ENCODE measurements at places on chromosomes 3 and 15. TPM values are rescaled to one million over a fixed set of nuclear protein-coding genes. Genes with fewer than 3 reads are reported as not detected.
A peak's percentile ranks its signal among the peaks of the same experiment; 100 is the strongest.

GRCh38 chr15:85730001-85730820 lies 64.5 kb downstream of the KLHL25 start:
- DNase-seq = no peak
- peak overlapping the region; percentile 51 for H3K27ac ChIP-seq
- H3K27me3 ChIP-seq = no peaks in the 10 kb centered on the region
- H3K4me3 ChIP-seq = no peak overlapping the region

DNA sequence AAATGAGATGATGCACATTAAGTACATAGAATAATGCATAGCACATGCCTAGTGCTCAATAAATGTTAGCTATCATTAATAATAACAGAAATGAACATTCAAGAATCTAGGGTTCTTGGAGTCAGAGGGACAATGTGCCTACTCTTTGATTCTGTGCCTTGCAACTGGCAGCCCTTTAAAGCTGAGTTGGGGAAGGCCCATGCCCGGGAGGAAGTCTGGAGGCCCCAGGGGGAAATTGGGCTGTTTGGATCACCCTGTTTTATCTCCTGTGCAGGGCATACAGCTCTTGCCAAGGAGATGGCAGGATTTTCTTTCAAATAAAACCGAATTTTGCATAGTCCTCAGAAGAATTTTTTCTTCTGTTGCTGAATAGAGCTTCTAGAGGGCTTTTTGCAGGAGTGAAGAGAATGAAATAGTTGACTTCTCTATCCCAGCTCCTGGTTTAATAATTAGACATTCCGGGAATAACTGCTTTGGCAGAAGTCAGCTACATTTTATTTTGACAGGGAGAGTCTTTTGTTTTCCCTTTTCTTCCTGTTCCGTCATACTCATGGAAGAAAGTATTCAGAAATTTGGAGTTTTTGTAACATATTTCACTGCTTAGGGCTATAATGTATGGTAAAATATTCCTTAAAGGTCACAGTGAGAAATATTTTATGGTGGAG lies 18.0 kb upstream of the KCNAB1 start:
- no peak overlapping the region for H3K27ac ChIP-seq
- DNase-seq = no peak
- H3K4me1 ChIP-seq = peaks cover 5% of the 10 kb centered on the region
- peaks cover 1% of the 10 kb centered on the region for H3K36me3 ChIP-seq

- no peaks in the 10 kb centered on the region for H3K36me3 ChIP-seq
- H3K4me1 ChIP-seq = no peaks in the 10 kb centered on the region
- peaks cover 40% of the 10 kb centered on the region for H3K27me3 ChIP-seq
- H3K4me3 ChIP-seq = no peak overlapping the region
- no peak overlapping the region for H3K27ac ChIP-seq
Measured at GRCh38 chr15:71232411-71232810, 117.1 kb downstream of the THSD4 start.

- H3K27me3 ChIP-seq = no peaks in the 10 kb centered on the region
- no peak overlapping the region for H3K4me3 ChIP-seq
- peaks cover 1% of the 10 kb centered on the region for H3K36me3 ChIP-seq
- H3K4me1 ChIP-seq = no peaks in the 10 kb centered on the region
Measured at GRCh38 chr3:43369404-43370292, 83.3 kb downstream of the SNRK start.

DNA sequence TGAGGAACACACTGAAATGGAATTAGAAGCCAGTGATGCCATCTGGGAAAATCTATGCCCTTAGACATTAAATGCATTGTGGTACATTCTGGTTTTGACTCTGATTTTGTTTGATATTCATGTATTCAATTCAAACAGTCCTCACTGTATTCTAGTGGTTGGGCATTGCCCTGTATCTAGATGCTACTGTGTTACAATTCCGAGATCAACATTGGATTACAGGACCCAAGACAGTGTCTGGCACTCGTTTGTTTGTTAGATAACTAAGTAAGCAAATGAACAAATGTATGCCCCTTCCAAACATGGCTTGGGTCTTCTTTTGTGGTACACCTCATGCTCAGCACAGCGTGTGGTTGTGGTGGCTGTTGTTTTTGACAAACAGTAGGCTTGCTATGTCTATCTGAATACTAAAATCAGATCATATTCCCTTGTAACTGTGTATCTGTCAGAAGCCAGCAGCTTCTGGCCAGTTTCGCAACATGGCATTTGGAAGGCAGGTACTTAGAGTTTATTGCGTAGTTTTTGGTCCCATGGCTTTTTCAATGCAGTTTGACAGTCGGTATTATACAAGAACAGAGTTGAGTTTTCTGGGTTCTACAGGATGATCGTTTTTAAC lies 5.7 kb downstream of the FILIP1L start:
- H3K36me3 ChIP-seq = no peaks in the 10 kb centered on the region
- DNase-seq = no peak
- no peak overlapping the region for H3K27ac ChIP-seq
- no peaks in the 10 kb centered on the region for H3K27me3 ChIP-seq
- H3K4me1 ChIP-seq = peaks cover 50% of the 10 kb centered on the region

DNA sequence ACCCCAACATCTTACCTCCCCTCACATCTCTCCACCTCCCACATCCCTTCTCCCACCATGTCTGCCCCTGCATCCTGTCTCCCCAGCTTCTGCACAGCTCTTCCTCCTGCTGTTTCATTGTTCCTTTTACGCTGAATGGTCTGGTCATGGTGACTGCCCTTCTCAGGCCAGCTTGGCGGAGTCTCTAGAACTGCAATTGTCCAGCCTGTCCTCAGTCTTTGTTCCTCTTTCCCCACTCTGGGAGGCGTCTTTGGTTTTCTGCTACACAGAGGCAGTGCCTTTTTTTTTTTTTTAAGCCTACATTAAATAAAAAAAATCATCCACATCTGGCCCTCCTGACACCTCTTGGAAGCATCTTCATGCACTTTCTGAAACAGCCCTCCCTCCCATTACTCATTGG lies 49.1 kb upstream of the SEC22A start:
- H3K36me3 ChIP-seq = peaks cover 12% of the 10 kb centered on the region
- H3K4me3 ChIP-seq = no peak overlapping the region
- peak overlapping the region; percentile 47 for H3K27ac ChIP-seq
- H3K27me3 ChIP-seq = no peaks in the 10 kb centered on the region
- DNase-seq = no peak

GRCh38 chr15:40995656-40996055 lies 42.4 kb downstream of the CHAC1 start:
- H3K36me3 ChIP-seq = peaks cover 22% of the 10 kb centered on the region
- DNase-seq = no peak
- H3K4me3 ChIP-seq = no peak overlapping the region

GRCh38 chr3:3194861-3195260 lies 15.4 kb upstream of the CRBN start:
- H3K27ac ChIP-seq = no peak overlapping the region
- H3K4me1 ChIP-seq = peaks cover 7% of the 10 kb centered on the region
- H3K4me3 ChIP-seq = no peak overlapping the region

GRCh38 chr3:121969631-121970030 lies 52.4 kb downstream of the ILDR1 start:
- peaks cover 6% of the 10 kb centered on the region for H3K36me3 ChIP-seq
- no peak overlapping the region for H3K27ac ChIP-seq
- DNase-seq = no peak

DNA sequence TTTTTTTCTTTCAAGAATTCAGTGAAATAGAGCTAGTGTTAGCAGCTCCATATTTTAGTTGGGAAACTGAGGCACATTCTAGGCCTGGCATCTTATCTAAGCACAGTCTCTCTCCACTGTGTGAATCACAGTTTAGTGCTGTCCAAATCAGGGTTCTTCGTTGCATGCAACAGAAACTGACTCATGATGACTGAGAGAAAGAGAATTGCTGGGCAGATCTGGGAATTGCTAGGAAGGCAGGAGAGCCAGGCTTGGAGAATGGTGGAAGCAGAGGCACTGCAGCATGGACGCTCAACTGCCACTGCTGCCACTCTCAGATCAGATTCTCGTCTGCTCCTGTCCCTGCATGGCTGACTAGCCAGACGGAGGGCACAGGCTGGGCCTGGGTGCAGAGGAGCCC lies 40.7 kb upstream of the CHST2 start:
- no peaks in the 10 kb centered on the region for H3K36me3 ChIP-seq
- H3K4me1 ChIP-seq = no peaks in the 10 kb centered on the region
- no peak overlapping the region for H3K27ac ChIP-seq

DNA sequence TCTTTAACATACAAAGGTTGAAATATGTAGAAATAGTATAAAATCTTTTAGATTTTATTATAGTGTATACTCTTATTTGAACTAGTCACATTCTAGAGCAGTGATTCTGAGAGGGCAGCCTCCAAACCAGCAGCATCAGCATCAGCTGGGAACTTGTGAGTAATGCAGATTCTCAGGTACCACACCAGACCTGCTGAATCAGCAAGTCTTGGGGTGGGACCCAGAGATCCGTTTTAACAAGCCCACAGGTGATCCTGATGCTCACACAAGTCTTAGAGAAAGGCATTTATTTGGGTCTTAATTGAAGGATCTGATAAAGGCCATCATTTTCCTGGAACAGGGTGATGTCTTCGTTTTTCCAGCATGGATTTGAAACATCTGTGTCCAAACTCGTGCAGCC lies 159.0 kb upstream of the NUDT16 start:
- H3K36me3 ChIP-seq = no peaks in the 10 kb centered on the region
- H3K4me3 ChIP-seq = no peak overlapping the region
- H3K4me1 ChIP-seq = no peaks in the 10 kb centered on the region
- H3K27ac ChIP-seq = no peak overlapping the region
- DNase-seq = no peak
- no peaks in the 10 kb centered on the region for H3K27me3 ChIP-seq

GRCh38 chr3:102094506-102094905 lies 245.2 kb downstream of the NFKBIZ start:
- peaks cover 4% of the 10 kb centered on the region for H3K4me1 ChIP-seq
- H3K4me3 ChIP-seq = no peak overlapping the region
- no peak overlapping the region for H3K27ac ChIP-seq
- H3K27me3 ChIP-seq = no peaks in the 10 kb centered on the region
- no peak for DNase-seq
- no peaks in the 10 kb centered on the region for H3K36me3 ChIP-seq

GRCh38 chr15:63499611-63500010 lies 4.8 kb upstream of the USP3 start:
- H3K4me1 ChIP-seq = peaks cover 27% of the 10 kb centered on the region
- no peak overlapping the region for H3K27ac ChIP-seq
- no peak overlapping the region for H3K4me3 ChIP-seq
- H3K27me3 ChIP-seq = peaks cover 15% of the 10 kb centered on the region
- H3K36me3 ChIP-seq = no peaks in the 10 kb centered on the region
- no peak for DNase-seq

GRCh38 chr3:36866368-36866767 lies 78.5 kb downstream of the TRANK1 start:
- H3K36me3 ChIP-seq = no peaks in the 10 kb centered on the region
- no peak overlapping the region for H3K27ac ChIP-seq
- DNase-seq = no peak
- H3K4me3 ChIP-seq = no peak overlapping the region

- no peak for DNase-seq
- H3K4me3 ChIP-seq = no peak overlapping the region
- H3K4me1 ChIP-seq = no peaks in the 10 kb centered on the region
- H3K27me3 ChIP-seq = no peaks in the 10 kb centered on the region
- H3K27ac ChIP-seq = no peak overlapping the region
Measured at GRCh38 chr3:64140651-64141050, 84.6 kb downstream of the PRICKLE2 start.

GRCh38 chr15:84736375-84736774 lies 12.0 kb upstream of the ZNF592 start:
- H3K4me1 ChIP-seq = peaks cover 27% of the 10 kb centered on the region
- H3K4me3 ChIP-seq = no peak overlapping the region
- H3K27ac ChIP-seq = peak overlapping the region; percentile 86
- DNase-seq = no peak
- H3K36me3 ChIP-seq = no peaks in the 10 kb centered on the region

GRCh38 chr15:77631745-77632533 lies 773 bp downstream of the LINGO1 start:
- peak overlapping the region; percentile 65 for H3K4me3 ChIP-seq
- H3K27me3 ChIP-seq = peaks cover 11% of the 10 kb centered on the region
- H3K4me1 ChIP-seq = peaks cover 21% of the 10 kb centered on the region
- no peaks in the 10 kb centered on the region for H3K36me3 ChIP-seq
- no peak overlapping the region for H3K27ac ChIP-seq

DNA sequence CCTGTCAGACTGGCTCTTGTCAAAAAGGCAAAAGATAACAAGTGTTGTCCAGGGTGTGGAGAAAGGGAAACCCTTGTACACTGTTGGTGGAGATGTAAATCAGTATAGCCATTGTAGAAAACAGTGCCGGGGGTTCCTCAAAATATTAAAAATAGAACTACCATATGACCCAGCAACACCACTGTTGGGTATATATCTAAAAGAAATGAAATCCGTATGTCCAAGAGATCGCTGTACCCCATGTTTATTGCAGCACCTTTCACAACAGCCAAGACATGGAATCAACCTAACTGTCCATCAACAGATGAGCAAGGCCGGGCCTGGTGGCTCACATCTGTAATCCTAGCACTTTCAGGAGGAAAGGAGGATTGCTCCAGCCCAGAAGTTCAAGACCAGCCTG lies 6.2 kb downstream of the CYFIP1 start:
- DNase-seq = no peak
- no peak overlapping the region for H3K27ac ChIP-seq
- peaks cover 23% of the 10 kb centered on the region for H3K4me1 ChIP-seq
- no peaks in the 10 kb centered on the region for H3K27me3 ChIP-seq
- peaks cover 15% of the 10 kb centered on the region for H3K36me3 ChIP-seq

- H3K4me1 ChIP-seq = peaks cover 3% of the 10 kb centered on the region
- no peak for DNase-seq
- peaks cover 21% of the 10 kb centered on the region for H3K27me3 ChIP-seq
- no peak overlapping the region for H3K4me3 ChIP-seq
- no peak overlapping the region for H3K27ac ChIP-seq
Measured at GRCh38 chr15:78989701-78990240, 44.9 kb upstream of the CTSH start.

DNA sequence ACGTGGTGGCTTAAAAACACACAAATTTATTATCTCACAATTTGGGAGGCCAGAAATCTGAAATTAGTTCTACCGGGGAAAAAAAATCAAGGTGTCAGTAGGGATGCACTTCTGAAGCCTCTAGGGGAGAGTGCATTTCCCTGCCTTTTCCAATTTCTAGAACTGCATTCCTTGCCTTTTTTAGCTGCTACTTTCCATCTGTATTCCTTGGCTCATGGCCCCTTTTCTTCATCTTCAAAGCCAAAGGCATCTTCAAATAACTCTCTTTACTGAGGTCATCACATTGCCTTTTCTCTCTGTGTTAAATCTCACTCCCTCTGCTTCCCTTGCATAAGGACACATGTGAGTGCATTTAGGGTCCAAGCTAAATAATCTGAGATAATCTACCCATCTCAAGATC lies 69.5 kb upstream of the NEO1 start:
- no peaks in the 10 kb centered on the region for H3K36me3 ChIP-seq
- no peaks in the 10 kb centered on the region for H3K4me1 ChIP-seq
- H3K27me3 ChIP-seq = peaks cover 5% of the 10 kb centered on the region

GRCh38 chr15:69467636-69468035 lies 15.0 kb downstream of the RPLP1 start:
- H3K36me3 ChIP-seq = no peaks in the 10 kb centered on the region
- peak overlapping the region; percentile 12 for H3K4me3 ChIP-seq
- peaks cover 21% of the 10 kb centered on the region for H3K27me3 ChIP-seq

The UTS2B gene
- 0.62 TPM for total RNA-seq

The ZMYND10 gene
- 0.86 TPM for total RNA-seq

The SSR3 gene
- total RNA-seq = 135 TPM

The ADAMTS17 gene
- total RNA-seq = 4.7 TPM

The ZCWPW2 gene
- total RNA-seq = 0.81 TPM

The PGBD4 gene
- 1.8 TPM for total RNA-seq

The CAMKV gene
- total RNA-seq = 2.1 TPM

The PDCD10 gene
- total RNA-seq = 48.6 TPM

The CHRD gene
- total RNA-seq = 13.0 TPM

The OIP5 gene
- total RNA-seq = 9.7 TPM

The PLXNA1 gene
- total RNA-seq = 104 TPM

The THSD4 gene
- 6.8 TPM for total RNA-seq

The CLDN16 gene
- total RNA-seq = 0.31 TPM

The SUSD5 gene
- 1.1 TPM for total RNA-seq

The LPP gene
- 131 TPM for total RNA-seq
